ENCODE measurements at places on chromosomes 2 and 18.
A peak's percentile ranks its signal among the peaks of the same experiment; 100 is the strongest.

DNA sequence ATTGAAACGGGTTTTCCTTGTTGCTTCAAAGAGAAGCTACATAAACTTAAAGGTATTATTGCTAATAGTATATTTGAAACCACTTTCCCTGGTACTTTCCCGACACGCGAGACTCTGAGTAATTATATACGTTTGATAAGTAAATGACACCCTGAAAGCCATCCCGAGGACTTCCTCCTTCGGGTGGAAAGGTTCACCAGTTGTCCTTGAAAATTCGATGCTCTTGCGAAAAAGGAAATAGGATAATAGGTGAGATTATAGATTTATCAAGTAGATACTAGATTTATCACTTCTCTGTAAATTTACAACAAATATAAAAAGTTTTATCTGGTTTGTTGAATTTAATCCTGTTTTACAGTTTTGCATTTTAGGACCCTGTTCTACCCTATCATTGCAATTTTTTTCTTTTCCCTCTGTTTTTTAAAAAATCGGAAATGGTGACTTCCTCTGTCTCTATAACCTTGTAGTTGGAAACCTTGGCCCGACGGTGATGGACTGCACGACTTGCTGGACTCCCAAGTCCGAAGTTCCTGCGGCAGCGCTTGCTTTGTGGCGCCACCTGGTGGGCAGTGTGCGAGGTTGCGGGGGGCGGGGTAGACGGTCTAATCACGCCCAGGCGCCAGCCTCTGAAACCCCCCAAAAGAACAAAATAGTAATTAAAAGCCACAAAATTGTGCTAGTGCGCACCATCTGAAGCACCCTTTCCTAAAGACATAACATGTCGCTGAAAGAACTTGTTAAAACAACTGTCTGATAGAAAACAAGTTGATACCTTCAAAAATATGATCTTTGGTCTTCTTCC is 972 bp upstream of the DLX2 start:
- DNase-seq: peak; percentile 74

DNA sequence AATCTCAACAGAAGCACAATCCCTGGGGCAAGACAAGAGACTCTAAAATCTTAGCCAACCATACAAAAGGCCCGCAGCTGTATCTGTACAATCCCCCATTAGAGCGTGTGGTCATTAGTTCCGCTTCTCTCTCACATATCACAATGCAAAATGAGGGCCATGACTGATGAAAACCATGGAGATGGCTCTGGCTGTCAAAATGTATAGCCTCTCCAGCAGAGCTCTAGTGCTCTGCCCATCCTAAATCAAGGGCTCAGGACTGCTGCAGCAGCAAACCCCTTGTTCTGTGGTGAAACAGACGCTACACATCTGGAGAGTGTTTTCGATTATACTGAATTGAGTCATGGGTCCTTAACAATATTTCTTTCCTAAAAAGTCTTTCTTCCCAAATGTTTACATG is 221.0 kb downstream of the PID1 start:
- DNase-seq: no peak

DNA sequence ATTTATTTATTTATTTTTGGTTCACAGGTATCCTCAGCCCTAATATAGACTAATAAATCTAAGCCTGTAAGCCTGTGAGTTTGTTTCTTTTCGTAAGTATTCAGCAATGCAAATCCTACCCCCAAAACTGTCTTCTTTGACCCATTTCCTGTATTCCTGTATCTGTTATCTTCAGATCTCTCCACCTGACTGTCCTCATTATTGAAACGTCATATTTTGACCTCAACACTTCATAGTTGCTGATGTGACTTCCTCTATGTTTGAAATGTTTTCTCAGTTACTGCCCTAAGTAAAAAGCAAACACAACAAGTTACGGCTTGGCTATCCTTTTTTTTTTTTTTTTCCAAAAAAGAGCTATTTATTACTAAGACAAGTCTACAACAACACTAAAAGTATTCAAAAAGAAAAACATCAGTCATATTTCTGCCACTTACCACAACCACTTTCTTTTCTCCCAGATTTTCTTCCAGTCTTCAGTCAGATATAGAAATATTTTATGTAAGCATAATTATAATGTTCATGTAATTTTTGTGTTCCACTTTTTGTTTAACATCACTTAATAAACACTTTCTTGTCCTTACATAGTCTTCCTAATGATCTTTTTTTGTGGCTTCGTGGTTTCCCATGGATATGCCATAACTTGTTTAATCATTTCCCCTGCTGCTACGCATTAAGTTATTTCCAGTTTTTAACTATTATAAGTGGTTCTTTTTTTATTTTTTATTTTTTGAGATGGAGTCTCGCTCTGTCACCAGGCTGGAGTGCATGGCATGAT is 45.0 kb upstream of the EML4 start:
- DNase-seq: no peak

GRCh38 chr2:231910771-231911170 is 15.4 kb downstream of the NPPC start:
- DNase-seq: no peak

DNA sequence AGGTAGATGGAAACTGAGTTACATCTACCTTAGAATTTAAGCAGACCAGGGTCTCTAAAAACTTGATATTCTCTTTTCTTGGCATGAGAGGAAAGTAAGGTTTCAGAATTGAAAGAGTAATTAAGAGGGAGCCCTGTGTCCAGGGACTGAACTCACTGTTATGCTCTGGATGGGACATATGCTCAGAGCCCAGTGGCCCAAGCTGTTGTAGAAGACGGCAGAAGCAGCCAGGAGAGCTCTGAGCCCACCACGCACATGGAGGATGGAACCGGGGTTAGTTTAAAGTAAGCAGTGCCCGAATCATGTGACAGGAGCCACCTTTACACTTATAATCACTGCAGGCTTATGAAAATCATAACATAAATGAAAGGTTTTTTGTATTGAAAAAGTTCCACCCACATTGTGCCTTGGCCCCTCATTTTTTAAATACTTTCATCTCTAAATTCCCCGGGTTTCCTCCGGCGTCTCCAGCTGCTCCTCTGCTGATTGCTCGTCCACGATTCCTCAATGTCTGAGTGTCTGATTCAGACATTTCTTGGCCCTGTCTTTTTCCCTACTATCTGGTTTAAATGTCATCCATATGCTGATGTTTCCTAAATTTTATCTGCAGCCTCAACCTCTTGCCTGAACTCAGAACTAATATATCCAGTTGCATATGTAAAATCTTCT is 36.1 kb upstream of the SPTBN1 start:
- no peak for DNase-seq

All from NCI-H1105 (cell line).